ENCODE measurements at places on chromosomes 16 and 17.

DNA sequence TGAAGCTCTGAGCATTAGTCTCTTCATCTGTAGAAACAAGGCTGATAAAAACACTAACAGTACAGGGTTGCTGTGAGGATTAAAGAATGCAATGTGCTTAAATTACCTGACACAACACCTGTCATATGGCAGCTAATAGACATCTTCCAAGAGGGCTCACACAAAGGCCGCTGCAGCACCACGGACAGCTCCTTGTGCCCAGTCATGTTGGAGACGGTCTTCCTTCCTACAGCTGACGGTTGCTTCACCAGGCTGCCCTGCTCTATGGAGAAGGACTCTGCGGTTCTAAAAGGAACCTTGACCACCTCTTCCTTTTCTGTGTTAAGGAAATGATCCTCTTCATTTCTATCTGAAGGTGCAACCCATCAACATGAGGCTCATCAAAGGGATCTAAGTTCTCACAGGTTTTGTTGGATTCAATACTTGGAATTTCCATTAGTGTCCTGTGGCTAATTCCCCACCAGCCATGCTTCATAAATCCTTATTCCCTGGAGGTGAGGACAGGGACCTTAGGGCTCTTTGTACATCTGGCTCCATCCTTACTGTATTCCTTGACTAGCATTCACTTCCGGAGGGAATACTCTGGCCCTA is 138.9 kb upstream of the CES5A start:
- no peak for DNase-seq

- DNase-seq: no peak
Measured at GRCh38 chr16:29911676-29912010, 11.4 kb downstream of the ASPHD1 start.

DNA sequence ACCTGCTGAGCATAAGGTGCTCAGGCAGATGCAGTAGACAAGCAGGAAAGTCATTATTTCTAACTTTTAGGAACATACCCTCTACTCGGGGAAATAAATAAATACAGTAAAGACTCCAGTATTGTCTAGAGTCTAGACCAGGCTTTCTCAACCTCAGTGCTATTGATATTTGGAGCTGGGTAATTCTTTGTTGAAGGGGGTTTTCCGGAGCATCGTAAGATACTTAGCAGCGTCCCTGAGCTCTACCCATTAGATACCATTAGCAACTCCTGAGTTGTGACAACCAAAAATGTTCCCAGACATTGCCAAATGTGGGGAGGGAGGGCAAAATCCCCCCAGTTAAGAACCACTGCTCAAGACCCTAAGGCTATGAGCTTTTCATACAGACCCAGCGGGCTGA is 21.1 kb downstream of the EPOP start:
- DNase-seq: no peak

DNA sequence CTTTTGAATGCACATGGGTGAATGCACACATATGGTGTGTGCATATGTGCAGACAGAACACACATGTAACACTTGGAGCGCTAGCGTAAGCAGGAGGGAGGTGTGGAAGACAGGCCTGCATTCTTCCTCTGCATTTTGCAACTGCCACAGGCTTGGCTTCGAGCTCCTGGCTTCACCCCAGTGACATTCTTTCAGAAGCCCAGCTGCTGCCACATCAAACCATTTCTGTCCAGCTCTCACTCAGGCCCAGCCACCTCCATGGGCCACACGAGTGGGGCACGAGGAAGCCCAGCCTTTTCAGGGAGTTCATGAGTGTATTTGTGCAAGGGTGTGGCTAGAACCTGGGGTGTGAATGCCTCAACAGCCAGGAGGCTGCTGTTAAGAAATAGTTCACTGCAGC is 18.8 kb downstream of the LGALS3BP start:
- no peak for DNase-seq

DNA sequence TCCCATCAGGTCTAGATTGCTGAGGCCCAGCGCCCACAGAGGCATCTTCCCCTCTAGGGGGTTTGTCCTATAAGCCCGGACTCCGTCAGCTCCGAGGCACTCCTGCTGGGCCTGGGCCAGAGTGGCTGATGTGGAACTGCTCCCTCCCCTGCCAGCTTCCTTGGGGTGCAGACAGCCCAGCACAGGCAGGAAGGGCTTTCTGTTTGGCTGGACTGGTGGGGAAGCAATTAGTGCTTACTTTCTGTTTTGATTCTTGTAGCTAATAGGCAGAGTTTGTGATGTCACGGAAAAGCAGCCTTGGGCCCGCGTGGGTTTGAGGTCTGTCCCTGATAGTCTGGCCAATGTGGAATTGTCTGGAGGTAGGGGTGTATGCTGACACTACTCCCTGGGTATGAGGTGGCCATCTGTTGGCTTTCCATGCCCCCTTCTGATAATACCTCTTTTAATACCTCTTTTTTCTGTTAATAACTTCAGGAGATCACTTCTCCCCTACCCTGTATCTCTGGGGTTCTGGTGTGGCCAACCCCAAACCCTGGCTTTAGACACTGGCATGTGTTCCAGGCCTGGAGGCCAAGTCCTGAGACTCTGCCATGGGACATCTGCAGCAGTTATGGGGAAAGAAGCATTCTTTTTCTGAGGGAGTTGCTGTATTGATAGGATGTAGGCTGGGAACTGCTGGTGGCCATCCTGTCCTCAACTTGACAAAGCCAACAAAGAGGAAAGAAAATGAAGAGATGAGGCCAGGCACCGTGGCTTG is 190.9 kb downstream of the RAB11FIP4 start:
- no peak for DNase-seq

DNA sequence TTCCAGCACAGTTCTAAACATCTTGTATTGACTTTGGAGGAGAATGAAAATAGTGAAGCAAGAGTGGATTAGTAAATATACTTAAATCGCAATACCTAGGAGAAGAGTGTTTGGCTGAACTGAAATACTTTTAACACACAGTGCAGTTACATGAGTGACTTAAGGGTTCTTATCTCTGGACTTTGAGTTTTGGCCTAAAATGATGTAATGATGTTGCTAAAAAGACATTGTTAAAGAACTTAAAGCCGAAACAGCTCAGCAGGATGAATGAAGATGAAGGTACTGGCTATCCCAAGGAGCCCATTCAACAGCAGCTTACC is 28.1 kb downstream of the PMP22 start:
- no peak for DNase-seq

DNA sequence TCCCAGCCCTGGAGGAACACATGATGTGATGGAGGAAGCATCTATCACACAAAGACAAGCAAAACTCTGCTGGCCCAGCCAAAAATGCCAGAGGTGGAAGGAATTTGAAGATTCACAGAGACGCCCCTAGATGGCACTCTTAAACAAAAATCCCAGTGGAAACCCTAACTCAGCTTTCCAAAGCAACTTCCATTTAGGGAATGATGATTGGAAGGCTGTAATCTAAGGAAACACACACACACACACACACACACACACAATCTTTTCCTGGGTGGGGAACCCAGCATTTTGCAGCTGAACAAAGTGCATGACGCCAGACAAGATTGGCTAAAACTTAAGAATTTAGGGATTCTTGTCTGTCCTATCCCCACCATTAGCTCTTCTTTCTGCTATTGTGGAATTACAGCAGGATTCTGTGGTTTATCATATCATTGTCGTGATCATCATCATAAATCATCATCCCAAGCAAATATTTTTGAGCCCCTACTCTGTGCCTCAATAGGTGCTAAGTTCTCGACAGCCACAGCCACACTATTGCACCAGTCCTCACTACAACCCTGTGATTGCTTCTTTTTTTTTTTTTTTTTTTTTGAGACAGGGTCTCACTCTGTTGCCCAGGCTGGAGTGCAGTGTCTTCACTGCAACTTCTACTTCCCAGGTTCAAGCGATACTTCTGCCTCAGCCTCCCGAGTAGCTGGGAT is 1.6 kb upstream of the LDAF1 start:
- no peak for DNase-seq

GRCh38 chr16:55478827-55479429 is at the start of gene MMP2:
Gene MMP2, plus strand, starts transcription at chr16:55479198. Its CDS starts 282 bp downstream, at chr16:55479480.
- DNase-seq: no peak

DNA sequence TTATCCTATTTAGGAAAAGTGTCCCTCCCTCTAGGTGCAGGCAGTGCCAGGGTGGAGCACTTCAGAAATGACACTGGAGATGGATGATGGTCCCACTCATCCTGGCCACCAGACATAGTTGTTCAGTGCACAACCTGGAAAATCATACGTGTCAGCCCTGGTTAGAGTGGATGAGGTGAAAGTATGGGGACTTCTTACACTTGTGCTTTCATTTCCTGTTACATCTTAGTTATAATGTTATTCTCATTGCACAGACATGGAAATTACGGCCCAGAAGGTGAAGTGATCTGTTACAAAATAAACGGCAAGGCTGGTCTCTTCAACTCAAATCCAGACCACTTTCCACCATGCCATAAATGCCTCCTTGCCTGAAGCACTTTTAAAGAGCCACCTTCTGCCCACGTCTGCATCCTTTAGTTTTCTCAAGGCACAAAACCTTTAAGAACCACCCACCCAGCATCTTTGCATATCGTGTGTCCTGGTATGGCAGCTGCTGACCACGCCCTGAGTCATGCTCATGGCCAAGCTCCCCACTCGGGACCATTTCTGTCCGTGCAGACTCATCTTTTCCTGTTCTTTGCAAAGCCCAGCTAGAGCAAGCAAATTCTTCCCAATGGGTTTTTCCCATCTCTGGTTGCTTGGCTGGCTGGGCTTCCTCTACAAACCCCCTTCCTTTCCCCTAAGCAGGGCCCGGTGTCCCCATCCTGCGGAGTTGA is 22.4 kb downstream of the TBC1D3B start:
- DNase-seq: no peak

- DNase-seq: no peak
Measured at GRCh38 chr17:29560316-29560715, 6.5 kb downstream of the ABHD15 start.

GRCh38 chr16:24516900-24517669 is 22.3 kb upstream of the RBBP6 start:
- peak; percentile 22 for DNase-seq

- peak; percentile 93 for DNase-seq
Measured at GRCh38 chr16:25031441-25032307, 16.5 kb upstream of the ARHGAP17 start.

DNA sequence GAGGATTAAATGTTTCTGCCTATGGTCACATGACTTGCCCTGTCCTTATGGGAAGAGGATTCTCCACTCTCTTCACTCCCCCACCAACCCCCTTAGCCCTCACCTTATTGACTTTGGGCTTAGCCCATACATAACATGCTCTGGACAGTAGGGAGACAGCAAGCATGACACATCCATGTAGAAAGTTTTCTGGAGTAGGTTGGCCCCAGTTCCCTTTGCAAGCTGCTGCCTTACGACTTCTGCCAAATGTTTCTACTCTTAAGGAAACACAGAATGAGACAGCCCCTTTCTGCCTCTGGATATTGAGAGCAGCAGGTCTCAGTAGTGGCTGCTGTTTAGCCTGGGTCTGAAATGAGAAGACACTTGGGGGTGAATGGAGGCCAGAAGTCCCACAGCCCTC is 282.2 kb downstream of the MAP2K6 start:
- DNase-seq: no peak

DNA sequence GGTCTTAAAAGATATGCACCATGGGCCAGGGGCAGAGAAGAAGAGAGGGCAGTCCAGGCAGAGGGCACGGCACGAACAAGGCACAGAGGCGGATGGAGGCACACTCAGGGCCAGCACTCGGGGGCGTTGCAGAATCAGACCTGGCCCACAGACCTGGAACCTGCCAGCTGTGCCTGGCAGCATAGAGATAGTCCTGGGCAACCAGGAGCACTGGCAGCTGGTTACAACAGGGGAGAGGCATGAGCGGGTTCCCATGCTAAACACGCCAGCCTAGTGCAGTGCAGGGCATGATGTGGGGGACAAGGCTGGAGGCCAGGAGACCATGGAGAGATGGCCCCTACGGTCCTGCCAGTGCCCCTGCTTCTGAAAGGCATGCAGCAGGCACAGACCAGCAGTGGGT is 56.9 kb upstream of the RBFOX3 start:
- DNase-seq: no peak

- no peak for DNase-seq
Measured at GRCh38 chr17:48239603-48239995, 132.0 kb downstream of the SNX11 start.

DNA sequence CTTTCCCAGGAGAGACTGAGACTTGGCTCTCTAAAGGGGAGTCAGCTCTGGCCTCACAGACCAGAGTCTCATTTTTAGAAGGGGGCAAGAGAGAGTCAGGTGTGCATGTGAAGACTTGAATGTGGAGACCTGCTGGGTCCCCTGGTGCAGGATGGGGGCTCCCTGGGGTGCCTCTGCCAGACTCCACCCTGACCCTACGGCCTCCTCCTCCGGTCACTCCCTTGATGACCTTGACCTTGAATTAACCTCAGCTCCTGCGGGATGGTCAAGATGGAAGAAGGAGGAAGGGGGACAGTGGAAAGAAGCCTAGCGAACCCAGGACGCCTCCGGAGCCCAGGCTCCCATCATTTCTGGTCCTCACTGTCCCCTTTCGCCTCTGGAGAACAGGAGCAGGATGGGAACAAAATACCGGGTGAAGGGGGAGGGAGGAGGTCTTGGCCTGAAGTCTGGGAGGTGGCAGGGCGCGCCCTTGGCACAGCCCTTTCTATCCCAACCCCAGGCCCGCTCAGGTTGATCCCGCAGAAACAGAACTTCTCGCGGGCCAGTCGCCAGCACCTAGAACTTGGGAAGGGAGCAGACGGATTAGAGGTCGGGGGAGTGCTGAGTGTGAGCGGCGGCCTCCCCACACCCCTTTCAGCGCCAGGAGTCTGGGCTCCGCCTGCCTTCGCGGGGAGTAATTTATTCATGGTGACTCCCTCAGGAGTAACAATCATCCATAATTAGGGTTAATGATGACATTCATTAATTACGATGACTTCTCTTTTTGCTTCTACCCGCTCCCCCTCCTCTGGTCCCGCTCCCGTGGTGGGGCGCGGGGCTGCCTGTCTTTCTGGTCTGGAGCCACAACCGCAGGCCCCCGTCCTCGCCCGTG is 1.6 kb downstream of the STAC2 start:
- DNase-seq: no peak

- DNase-seq: no peak
Measured at GRCh38 chr16:77794586-77794985, 6.2 kb downstream of the VAT1L start.

DNA sequence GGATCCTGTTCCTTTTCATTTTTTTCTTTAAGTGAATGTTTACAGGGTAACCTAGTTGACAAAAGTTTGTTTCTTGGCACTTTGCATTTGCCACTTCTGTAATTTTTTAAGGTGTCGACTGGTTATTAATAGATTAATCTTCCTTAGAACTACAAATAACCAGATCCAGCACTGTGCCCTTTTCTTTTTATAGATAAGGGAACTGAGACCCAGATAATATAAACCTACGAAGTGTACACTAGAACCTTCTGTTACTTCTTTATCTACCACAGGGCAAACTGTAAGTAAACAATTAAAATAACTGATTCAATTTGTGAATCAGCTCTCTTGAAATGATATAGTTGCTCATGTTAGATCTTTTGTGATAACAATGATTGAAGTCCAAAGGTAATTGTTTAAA is 55.4 kb downstream of the NLK start:
- DNase-seq: no peak

- peak; percentile 13 for DNase-seq
Measured at GRCh38 chr16:84356591-84357116, 11.7 kb upstream of the ATP2C2 start.

DNA sequence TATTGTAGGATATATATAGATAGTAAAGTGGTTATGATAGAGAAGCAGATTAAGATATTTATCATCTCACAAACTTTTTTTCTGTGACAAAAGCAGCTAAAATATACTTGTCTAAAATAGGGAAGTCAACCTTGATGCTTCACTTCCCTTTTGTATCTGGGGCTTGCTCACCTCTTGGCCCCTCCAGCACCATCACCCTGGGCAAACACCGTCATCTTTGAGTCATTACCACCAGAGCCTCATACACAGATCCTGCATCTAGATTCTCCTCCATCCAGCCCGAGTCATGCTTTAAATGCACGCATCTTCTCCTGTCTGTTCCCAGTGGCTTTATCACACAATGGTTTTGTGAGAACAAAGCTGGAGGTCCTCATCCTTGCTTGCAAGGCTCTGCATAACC is 1062.7 kb upstream of the EEF2KMT start:
- no peak for DNase-seq
